ENCODE measurements at places on chromosomes 1 and 21.

DNA sequence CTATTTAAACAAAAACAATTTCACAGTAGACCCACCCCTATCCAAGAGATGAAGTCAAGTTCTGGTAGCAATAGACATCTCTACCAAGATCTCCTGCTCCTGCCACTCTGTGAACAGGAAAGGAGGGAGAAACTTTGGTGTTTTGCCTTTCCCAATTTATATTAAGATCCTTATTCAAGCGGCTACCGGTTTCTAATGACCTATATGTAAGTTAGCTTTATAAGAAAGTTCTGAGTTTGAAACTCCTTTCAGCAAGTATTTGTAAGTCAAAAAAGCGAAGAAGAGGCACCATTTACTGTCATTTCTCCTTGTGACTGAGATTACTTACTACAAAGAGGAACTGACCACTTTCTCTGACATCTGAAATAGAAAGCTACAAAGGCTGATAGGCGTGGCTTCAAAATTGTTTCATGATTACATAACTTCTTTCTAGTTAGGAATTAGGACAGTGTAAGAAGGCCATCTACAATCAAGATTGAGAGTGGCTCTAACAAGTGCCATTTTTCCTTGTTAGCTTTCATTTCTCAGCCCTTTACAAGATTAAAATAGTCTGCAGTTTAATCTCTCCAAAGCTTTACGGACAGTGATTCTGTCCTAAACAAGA lies at the start of gene MNDA:
Gene MNDA (plus strand): TSS at position 448 of the 604 bp plus-strand sequence. CDS start 10,803 bp downstream, outside the sequence.
- no peak for DNase-seq

DNA sequence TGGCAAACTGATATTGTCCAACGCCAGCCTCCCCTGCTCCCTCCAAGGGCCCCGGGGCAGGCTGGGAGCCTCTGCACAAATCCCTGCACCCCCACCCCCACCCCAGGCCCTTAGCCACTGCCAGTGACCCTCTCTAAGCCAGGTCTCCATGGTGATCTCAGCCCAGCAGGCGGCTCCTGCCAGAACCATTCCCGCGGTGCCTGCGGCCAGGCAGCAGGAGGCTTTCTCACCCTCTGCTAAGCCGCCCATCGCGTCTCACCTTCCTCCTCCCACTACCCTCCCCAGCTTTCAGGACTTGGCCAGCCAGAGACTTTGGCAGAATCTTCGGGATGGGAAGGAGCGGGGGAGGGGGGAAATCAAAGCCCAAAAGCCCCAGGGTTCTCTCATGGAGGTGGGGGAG lies 46.8 kb upstream of the WASF2 start:
- no peak for DNase-seq

GRCh38 chr1:25435397-25436108 lies 4.9 kb downstream of the MACO1 start:
- DNase-seq, result no peak

GRCh38 chr21:32141318-32141633 lies 137.6 kb downstream of the MIS18A start:
- DNase-seq, result no peak

GRCh38 chr1:6409053-6409452 lies 10.7 kb downstream of the HES2 start:
- no peak for DNase-seq

DNA sequence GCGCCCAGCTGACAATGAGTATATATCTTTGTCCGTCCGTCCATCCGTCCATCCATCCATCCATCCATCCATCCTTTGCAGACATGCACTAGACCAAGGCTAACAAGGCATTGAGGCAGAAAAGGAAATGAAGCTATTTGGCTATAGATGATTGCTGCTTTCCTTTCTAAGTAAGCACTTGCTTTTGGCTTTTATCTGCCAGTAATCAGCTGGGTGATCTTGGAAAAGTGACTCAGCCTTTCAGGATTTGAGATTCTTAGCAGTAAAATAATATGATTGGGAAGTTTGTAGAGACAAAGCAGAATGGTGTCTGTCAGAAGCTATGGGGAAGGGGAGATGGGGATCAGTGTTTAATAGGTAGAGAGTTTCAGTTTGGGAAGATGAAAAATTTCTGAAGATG lies 22.7 kb downstream of the ZFYVE9 start:
- DNase-seq, result no peak

- DNase-seq, result no peak
These were observed 14.4 kb downstream of the CD55 start for GRCh38 chr1:207335695-207336363.

GRCh38 chr1:47262787-47263413 lies 30.9 kb upstream of the TAL1 start:
- no peak for DNase-seq

GRCh38 chr21:41112740-41113692 lies 54.9 kb upstream of the BACE2 start:
- no peak for DNase-seq

DNA sequence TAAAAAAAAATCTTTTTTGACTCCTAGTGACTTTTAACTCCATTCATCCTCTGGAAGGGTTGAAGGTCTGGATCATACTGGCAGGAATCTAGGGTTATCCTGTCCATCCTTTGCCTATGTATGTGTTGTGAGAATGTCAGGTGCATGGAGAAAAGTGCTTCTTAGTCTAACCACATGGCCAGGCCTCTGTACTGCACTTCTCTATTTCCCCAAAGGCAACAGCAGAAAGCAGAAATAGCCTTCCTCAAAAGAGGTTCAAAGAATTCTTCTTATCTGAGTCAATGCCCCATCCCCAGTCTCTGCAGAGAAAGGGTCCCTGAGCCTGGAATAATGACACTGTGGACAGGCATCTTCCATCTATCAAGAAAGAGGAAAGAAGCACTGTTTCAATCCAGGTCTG lies 85.7 kb upstream of the CD34 start:
- DNase-seq, result no peak

GRCh38 chr1:57411262-57411661 lies 12.6 kb downstream of the DAB1 start:
- no peak for DNase-seq

DNA sequence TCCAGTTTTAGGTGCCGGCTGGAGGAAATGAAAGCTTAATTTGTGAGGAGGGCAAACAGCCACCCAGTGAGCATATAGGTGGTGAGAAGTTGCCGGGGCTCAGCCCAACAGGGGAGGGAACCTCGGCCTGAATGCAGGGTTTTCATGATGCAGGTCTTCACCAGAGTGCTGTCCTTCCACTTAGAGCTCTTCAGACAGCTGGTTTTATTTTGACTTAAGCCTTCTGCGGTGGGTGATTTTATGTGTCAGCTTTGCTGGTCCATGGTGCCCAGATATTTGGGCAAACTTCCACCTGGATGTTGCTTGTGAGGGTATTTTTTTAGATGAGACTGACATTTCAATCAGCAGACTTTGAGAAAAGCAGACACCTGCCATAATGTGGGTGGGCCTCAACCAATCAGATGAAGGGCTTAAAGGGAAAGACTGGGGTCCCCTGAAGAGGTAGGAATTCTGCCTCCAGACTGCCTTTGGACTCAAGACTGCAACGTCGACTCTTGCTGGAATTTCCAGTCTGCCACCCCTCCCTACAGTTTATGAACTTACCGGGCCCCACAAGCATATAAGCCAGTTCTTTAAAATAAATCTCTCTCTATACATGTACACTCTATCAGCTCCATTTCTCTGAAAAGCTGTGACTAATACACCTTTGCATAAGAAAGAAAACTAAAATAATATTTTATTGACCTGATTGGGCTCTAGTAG lies 72.8 kb downstream of the RHOU start:
- no peak for DNase-seq

DNA sequence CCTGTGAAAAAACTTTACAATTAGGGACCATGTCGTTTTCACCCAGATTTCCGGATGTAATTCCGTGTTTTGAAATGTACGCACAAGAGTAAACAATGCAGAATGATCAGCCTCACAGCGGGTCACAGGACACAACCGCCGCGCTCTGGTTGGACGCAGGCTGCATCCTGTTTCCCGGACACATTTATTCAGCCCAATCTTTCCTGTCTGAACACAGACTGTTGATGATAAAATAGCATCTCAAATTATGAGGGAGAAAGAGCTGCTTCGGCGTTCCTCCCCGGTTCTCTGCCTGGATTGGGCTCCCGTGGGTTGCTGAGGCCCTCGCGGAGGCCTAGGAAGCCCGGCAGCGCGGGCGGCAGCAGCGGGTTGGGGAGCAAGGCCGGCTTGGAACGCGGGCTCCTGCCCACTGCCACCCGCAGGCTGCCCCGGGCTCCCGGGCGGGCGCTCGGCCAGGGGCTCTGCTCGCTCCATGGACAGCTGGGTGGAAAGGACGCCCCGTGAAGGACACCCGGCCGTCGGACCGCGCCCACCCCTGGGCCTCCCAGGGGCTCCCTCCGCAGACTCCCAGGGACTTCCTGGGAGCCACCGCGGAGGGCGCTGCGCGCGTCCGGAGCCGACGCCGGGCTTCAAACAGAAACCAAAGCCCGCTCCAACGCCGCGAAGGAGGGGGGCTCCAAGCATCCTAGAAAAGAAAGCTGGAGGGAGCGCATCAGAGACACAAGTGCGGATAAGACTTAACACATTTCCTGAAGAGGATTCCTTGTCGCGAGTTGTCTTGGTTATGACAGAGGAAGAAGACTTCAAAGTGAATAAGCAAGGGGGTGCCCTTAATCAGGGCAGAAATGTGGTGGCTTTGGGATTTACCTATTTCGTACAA lies 122.3 kb downstream of the ESRRG start:
- no peak for DNase-seq

- no peak for DNase-seq
These were observed at the start of gene SPRTN for GRCh38 chr1:231338270-231339128. SPRTN (plus strand) TSS chr1:231338293; CDS start chr1:231338384, 91 bp downstream.

- no peak for DNase-seq
These were observed 10.2 kb upstream of the UBL4B start for GRCh38 chr1:110102081-110102480.

DNA sequence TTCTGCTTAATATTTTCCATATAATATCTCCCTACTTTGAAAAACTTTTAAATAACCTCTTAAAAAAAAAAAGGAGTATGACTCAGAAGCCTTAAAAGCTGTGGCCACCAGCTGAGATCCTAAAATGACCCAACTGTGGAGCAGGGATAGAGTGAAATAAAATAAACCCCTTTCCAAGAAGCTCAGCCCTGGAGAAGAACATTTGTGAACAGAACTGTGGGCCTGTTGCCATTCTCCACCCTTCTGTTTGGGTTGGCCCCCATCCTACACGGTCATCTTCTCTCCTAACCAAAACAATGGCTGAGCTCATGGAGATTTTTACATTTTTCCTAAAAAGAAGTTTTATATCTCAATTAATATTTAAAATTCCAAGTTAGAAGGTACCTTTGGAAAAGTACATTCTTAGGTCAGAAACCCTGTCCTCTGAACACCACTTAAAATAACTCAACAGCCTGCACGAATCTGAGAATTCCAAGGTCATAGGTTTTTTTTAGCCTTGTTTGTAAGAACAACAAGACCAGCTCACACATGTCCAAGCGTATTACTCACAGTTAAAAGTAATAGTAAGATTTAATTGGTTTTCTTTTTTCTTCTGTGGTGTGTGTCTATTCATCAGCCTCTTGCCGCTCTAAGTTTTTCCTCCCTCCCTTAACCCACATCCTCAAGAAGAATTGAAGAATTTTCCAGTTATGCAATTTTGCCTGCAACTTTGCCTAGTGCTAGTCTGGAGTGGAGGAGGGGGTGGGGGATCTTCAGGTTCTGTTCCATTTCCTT lies 107.7 kb upstream of the ERRFI1 start:
- no peak for DNase-seq

DNA sequence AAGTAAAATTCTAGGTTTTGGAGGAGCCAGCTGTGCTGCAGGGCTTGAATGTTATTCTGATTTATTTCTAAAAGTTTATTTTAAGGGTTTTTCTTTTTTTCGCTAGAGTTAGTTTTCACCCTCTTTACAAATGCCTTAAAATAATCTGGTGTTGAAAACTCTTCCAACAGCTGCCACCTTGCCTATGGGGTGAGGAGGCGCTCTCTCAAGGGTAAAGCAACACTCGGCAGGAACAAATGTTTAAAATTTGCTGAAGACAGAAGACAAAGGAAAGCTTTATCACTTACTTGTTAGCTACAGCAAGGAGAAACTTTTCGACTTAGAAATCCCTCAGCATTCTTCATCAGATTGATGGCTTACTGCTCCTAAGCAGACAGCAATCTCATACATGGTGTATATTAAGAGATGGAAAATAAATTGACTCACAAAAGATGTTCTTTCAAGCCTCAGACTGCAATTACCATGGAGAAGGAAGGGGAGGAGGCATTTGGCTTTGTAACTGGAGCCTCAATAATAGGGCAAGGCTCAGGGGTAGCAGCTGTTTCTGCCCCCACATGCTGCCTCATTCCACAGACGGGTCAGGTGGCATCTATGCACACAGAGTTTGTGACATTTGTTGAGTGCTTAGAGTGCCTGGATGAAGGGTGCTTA lies 79.8 kb upstream of the RALGPS2 start:
- no peak for DNase-seq

DNA sequence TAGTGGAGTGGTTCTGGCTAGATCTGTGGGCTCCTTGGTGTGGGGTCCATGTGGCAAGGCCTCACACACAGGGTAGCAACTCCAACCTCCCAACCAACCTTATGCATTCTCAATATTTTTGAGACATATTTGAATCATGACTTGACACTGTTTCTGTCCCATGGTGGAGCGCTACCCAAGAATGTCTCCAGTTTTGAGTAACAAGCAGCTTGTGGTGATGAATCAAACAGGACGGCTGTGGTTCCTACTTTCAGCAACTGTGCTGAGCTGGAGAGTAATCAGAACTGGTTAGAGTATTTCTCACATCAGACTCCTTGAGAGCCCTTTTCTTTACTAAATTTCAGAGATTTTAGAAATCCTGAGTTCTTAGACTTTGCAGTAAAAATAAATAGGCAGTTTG lies 3.1 kb downstream of the LCE3D start:
- no peak for DNase-seq
